ENCODE measurements at places on chromosomes 1 and 21. TPM values are rescaled to one million over a fixed set of nuclear protein-coding genes. Genes with fewer than 3 reads are reported as not detected.

DNA sequence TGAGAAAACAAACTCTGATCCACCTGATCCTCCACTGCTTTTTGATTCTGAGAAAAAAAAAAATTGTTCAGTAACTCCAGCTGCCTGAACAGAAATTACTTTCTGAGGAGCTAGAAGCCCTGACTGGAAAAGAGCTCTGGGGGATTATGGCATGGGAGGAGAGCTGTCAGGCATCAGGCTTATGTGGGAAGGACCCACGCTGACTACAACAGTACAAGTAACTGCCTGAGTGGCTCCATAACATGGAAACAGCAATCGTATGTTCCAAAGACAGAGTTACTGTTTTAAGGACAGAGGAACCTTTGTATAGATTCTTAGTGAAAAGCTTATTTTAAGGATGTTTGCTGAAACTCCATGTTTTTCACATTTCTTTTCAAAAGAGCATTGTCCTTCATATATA, 1.2 kb upstream of the ANGPTL7 start:
- DNase-seq: no peak

DNA sequence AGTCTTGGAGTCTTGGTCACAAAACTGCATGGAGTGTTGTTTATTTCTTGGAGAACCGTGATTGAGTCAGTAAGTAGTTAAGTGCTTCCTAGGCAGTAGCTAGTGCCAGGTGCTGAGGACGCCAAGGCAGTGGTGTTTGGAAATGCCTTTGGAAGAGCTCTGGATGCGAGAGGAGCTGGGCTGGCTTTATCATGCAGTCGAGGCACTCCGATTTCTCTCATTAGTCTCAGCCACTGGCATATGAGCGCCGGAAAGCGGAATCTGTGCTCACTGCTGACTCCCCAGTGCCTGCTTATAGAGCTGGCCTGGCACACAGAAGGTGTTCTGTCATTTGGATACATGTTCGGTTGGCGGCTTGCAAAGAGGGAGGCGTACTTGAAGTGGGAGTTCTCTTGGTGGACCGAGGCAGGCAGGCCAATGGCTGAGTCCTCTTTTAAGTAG, 3.6 kb downstream of the TENT5C start:
- no peak for DNase-seq

DNA sequence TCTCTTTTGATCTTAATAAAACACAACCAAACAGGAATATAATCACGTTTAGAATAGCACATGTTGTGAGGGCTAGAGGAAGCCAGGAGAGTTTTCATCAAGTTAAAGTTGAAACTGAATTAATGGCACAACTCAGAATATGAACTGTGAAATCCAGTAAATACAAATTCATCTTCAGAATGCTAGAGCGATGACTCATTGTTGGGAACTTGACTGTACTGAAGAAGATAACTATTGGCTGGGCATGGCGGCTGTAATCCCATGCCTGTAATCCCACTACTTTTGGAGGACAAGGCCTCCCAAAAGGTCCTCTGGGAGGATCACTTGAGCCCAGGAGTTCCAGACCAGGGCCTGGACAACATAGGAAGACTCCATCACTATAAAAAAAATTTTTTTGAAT, 8.8 kb downstream of the SYF2 start:
- DNase-seq: no peak

DNA sequence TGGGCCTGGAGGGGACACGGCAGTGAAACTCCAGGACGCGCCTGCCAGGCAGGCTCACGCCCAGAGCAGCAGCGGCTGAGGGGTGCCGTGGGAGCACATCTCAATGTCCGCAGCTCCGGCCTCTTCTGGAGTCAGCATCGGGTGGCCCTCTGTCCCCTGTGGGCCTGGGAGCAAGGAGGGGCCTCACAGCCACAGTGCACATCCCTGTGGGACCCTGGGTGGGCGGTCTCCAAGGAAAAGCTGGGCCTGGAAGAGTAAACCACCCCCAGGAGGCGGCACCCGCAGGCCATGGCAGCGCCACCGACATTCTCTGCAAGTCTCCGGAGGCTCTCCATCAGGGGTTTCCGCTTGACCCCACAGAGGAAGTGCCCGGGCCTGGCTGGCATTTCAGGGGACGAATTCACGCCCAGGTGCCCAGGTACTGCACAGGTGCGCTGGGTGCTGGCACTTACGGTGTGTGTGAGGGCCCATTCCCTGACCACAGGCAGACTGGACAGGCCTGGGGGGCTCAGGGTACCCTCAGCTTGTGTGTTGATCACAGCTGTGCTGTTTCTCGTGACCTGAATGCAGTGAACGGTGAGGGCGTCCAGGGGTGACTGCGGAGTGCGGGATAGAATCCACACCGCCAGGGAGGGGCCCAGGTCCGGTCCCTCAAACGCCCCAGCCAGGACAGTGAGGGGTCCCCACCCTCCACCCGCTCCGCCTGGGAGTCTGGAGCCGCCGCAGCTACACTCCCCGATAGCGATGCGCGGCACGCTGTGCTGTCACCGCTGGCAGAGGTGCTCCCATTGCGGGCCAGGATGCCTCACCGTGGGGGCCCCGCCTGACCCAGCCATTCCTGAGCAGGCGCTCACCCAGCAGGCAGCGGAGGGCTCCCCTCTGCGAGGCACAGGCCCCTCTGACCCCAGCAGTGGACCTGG, 16.6 kb upstream of the RNF223 start:
- no peak for DNase-seq

- no peak for DNase-seq
These were observed 32.8 kb downstream of the ELK4 start for GRCh38 chr1:205598841-205599668.

DNA sequence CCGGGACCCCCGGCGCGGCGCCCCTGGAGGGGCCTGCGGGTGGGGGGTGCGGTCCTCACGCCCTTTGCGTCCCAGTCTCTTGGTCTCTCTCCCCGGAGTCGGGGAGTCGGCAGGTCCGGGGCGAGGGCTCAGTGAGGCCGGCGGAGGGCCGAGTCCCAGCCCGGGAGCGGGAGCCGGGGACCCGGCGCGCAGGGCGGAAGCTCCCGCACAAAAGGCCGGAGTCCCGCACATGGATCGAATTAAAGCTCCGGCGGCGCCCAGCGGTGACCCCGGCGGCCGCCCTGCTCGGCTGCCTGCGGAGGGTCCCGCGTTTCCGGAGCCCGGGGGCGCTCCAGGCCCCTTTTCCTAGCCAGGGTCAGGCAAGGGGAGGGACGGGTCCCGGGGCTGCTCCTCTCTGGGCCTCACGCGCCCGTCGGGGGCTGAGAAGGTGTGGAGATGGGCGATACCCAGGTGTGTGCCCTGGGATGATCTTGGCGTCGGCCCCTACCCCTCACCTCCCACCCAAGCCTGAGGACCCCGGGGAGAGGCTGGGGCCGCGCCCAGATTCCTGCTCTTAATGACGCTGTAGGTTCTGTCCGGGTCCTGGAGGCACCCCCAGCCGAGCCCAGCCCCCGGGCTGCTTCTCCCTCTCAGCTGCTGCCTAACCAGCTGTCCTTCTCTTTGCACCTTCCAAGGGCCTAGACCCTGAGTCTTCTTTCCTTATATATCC, 512 bp downstream of the FBLIM1 start:
- DNase-seq: no peak

GRCh38 chr1:61506236-61506635, 218.7 kb downstream of the TM2D1 start:
- DNase-seq: no peak

DNA sequence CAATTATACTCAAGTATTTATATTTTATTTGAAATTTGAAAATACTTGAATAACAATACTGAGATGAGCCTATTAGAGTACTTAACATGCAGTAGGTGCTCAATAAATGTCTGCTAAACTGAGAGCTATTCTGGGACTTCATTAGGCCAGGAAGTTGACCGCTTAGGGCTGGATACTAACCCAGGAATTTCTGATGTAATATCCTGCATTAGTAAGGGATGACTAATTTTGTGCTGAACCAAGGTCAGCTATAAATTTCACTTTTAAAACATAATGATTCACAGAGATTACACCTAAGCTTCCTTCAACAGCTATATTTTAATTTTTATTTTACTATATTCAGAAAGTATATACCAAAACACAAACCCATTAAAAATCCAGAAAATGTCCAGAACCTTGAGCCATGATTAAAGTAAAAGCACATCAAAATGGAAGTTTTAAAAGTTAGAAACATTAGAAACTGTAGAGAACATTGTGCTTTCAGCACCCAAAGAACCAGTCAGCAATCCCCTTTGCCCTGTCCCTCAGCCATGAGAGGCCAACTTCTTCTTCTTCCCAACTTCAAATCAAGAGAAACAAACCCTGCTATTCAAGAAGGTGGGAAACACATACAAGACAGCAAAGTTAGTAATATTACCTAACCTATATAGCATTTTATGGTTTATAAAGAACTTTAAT, 35.4 kb downstream of the WNT2B start:
- DNase-seq: no peak

DNA sequence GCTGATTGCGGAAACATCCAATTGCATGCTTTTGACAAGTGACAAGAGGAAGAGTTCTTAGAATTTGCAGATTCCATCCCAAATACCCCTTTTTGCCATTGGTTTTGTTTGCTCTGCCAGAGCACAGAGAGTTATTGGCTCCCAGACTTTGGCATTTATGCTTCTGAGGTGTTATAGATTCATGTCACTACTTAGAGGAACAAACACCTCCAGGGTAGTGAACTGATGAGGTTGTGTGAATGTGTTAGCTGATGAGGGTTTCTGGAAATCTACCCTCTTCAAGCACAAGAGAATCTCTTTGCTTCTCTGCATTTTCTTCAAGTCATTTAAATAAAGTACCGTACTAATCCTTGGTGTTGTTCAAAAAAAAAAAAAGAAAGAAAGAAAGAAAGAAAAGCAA, 33.9 kb upstream of the BRINP3 start:
- no peak for DNase-seq

DNA sequence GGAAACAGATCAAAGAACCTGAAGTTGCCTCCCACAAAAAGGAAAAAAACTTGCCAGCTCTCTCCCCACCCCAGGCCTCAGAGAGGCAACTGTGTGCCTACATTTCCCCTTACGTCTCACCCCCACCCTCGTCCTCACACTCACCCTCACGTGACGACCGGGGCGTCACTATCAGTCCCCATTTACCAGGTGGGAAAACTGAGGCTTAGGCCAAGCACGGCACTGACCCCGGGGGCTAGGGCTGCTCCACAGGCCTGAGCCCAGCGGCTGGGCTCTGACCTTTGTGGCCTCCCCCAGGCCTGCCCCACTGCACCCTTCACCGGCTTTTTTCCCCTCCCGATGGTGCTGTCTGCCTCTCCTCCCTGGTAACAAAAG, 51.5 kb upstream of the RUNX3 start:
- DNase-seq: no peak

DNA sequence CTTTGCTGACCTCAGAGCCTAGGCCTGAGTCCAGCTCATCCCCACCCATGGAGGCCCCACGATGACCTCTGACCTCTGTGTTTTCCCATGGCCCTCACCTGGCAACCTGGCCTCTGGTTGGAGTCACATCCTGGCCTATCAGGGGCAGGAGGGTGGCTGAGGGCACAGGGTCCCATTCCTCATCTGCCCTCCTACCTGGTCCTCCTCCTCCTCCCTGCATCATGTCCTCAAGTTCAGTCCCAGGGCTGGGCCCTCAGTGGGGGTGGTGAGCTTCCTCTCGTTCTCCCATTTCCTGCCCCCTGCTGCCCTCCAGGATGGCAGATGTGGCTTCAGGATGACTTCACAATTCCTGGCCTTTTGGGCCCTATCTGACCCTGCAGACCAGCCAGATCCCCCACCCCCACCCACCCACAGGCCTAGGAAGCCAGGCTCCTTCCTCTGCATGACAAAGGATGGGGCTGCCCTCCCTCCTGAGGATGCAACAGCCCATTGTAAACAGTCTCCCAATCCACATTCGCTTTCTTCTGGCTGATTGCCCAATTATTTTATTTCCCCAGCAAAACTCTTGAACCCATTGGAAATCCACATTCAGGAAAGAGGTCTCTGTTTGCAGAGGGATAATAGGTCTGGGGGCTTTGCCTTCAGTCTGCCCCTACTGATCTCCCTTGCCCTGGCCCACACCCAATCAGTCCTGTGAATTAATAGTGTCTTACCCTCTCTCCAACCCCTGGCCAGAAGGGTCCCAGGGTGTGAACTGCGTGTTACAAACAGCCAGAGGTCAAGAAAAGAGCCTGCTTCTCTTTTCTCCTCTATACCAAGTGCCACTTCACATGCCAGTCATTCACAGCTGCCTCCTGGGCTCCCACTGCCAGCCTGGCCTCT, 10.3 kb upstream of the LEFTY1 start:
- DNase-seq: no peak

- DNase-seq: no peak
These were observed 11.2 kb upstream of the FGGY start for GRCh38 chr1:59285691-59286090.

DNA sequence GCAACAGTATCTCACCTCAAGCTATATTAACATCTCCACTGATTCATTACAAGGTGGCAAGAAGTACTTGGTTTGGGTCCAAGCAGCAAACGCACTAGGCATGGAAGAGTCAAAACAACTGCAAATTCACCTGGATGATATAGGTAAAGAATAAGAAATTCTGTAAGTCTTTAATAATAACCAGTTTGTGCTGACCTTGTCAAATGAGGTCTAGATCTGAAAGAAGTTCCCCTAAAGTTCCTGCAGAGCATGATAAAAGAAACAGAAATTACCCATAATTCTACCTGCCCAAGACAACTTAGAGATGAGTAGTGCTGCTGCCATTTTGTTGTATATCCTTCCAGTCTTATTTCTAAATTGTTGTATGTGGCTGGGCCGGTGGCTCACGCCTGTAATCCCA, 34.5 kb downstream of the IL23R start:
- no peak for DNase-seq

DNA sequence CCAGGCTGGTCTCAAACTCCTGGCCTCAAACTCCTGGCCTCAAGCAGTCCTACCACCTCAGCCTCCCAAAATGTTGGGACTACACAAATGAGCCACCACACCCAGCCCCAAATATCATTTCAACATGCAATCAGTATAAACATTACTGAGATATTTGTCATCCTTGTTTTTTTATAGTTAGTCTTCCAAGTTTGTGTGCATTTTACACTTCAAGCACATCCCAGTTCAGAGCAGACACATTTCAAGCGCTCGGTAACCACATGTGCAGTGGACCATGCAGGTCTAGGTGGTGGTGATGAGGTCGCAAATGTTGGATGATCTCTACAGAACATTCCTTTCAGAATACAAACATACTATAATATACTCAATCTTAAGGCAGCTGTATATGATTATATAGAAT, 23.8 kb upstream of the APP start:
- no peak for DNase-seq

- DNase-seq: no peak
These were observed 7.3 kb downstream of the CSF1 start for GRCh38 chr1:109917768-109918606.

GRCh38 chr1:87400813-87401212, 72.1 kb downstream of the LMO4 start:
- DNase-seq: no peak

- DNase-seq: no peak
These were observed 91.5 kb downstream of the NGF start for GRCh38 chr1:115246526-115246925.

The MAGI3 gene
- total RNA-seq: 6.5 TPM

The TP73 gene
- 2.6 TPM for total RNA-seq

The HSD3B1 gene
- 0.09 TPM for total RNA-seq

The MYOG gene
- total RNA-seq: 7.8 TPM

The TMEM81 gene
- 1.7 TPM for total RNA-seq

The CD164L2 gene
- 0.05 TPM for total RNA-seq

The TRIM58 gene
- 0.66 TPM for total RNA-seq

The TMEM125 gene
- total RNA-seq: 0.42 TPM

The LRRC38 gene
- 0.19 TPM for total RNA-seq
